Skin of body (tissue), 3 donors: ENCODE measurements at places on chromosomes 6 and 20. TPM values are rescaled to one million over a fixed set of nuclear protein-coding genes. Genes with fewer than 3 reads are reported as not detected.
A peak's percentile ranks its signal among the peaks of the same experiment; 100 is the strongest.

GRCh38 chr6:132202574-132202973, 198.7 kb downstream of the MOXD1 start:
- peak; percentile 92 for DNase-seq

OVOL2 gene
- 1.8 TPM for total RNA-seq

GRCh38 chr20:15760001-15760621, 813.1 kb downstream of the KIF16B start:
- DNase-seq = peak; percentile 40

DNA sequence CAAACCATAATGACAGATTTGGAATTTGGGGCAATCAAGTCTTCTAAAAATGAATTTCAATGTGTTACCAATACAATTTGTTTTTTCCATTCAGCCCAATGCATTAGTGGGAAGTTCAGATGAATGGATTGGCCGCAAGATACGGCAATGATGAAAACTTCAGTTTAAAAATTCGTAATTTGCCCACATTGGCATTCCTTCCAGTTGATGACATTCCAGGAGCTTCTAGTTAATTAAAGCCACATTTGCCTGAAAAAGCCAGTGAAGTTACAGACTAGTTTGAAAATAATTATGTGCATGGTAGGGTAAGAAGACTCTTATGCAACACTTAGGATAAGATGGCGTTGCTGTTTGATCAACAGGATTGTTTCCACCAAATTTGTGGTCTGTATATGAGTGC, 46.2 kb downstream of the NHLRC1 start:
- DNase-seq = peak; percentile 12

- DNase-seq = no peak
These were observed 8.5 kb downstream of the CD164 start for GRCh38 chr6:109373762-109374161.

GSTA1 gene
- not detected for total RNA-seq

COX4I2 gene
- total RNA-seq = 4.1 TPM

C6orf15 gene
- total RNA-seq = 4.7 TPM

COL10A1 gene
- total RNA-seq = 0.10 TPM

- DNase-seq = no peak
These were observed 647 bp upstream of the POU5F1 start for GRCh38 chr6:31170987-31171671.
